ENCODE measurements at places on chromosomes 11 and 22.

DNA sequence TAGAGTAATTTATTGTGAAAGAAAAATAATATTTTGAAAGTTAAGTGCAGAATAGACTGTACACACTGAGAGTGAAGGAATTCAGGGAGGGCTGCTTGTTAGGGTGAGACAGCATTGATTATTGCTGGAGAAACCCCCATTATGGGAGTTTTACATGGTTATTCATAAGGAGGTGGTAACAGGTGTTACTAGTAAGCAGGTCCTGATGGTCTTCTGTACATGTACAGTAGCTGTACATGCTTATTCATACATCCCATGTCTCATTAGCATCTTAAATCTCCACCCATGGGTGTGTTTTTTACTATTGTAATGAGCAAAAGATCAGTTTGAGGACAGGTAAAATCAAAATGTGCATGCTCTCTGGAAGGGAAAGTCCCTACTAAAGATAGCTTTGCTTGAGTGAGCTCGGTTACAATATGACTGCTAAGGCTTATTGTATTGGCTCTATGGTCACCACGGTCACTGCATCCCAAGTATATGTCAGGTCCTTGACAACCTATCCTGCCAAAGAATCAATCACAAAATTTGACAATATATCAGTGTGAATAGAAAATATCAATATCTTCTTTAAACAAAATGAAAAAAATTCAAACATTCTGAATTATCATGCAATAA, 6.2 kb downstream of the KDM4F start:
- no peak for DNase-seq

DNA sequence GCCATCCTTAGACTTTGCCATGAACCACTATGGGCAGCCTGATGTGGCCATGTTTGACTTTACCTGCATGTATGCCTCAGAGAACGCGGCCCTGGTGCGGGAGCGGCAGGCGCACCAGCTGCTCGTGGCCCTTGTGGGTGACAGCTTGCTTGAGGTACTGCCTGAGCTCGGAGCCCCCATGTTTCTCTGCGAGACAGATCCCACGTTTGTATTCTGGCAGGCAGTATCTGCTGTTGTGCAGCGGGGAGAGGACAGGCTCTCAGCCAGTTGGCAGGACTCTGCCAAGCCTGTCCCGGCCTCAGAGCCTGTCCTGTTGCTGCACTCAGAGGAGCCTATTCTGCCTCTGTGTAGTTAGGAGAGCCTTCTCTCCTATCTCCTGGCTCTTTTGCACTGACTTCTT, 109.9 kb downstream of the MICAL2 start:
- no peak for DNase-seq

GRCh38 chr11:47464483-47464882, 15.5 kb upstream of the RAPSN start:
- no peak for DNase-seq

- peak; percentile 25 for DNase-seq
Measured at GRCh38 chr22:26429458-26430286, 612 bp downstream of the ASPHD2 start.

DNA sequence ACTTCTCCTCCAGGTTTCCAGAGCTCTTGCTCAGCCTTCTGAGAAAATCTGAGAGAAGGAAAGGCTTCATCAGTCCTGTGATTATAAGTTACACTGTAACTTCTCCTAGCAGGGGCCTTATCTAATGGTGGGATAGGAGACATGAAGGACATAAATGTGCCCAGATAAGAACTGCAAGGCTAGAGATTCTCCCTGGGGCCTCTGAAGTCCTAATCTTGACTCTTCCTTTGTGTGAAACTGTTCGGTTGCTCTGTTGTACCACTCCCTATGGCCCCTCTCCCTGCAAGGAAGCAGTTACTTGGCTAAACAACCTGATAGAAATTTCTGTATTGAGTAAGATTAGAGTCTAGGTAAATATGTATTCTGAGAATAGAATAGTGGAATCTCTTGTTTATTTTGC, 780.9 kb downstream of the ETS1 start:
- no peak for DNase-seq

- DNase-seq, result no peak
Measured at GRCh38 chr11:20102397-20102796, 57.9 kb downstream of the DBX1 start.

GRCh38 chr22:40855071-40855978, 1.1 kb downstream of the ST13 start:
- peak; percentile 22 for DNase-seq

DNA sequence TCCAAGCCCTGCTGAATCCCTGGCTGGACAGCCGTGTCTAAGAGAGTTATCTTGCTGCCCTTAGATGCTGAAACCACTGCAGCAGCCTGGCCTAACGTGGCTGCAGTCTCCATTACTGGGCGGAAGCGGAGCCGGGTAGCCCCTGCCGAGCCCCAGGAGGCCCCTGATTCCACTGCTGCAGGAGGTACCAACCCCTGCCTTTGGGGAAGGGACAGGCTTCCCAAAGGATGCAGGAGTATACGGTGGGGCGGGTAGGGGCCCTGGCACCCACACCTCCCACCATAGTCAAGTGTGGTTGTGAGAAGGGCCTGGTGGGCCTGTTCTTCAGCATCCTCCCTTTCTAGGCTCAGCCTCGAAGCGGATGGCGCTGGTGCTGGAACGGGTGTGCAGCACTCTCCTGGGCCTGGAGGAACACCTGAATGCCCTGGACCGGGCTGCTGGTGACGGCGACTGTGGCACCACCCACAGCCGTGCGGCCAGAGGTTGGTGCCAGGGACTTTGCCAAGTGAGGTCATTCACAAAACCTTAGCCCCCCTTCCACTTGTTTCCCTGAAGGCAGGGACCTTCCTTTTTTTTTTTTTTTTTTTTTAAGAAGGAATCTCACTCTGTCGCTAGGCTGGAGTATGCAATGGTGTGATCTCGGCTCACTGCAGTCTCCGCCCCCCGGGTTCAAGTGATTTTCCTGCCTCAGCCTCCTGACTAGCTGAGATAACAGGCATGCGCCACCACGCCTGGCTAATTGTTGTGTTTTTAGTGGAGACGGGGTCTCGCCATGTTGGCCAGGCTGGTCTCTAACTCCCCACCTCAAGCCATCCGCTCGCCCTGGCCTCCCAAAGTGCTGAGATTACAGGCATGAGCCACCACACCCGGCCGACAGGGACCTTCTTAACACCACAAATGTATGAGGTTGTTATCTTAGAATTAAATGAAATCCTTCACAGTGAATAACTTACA, 11.0 kb downstream of the TKFC start:
- no peak for DNase-seq

- no peak for DNase-seq
Measured at GRCh38 chr11:72718101-72718501, 34.1 kb downstream of the ARAP1 start.

DNA sequence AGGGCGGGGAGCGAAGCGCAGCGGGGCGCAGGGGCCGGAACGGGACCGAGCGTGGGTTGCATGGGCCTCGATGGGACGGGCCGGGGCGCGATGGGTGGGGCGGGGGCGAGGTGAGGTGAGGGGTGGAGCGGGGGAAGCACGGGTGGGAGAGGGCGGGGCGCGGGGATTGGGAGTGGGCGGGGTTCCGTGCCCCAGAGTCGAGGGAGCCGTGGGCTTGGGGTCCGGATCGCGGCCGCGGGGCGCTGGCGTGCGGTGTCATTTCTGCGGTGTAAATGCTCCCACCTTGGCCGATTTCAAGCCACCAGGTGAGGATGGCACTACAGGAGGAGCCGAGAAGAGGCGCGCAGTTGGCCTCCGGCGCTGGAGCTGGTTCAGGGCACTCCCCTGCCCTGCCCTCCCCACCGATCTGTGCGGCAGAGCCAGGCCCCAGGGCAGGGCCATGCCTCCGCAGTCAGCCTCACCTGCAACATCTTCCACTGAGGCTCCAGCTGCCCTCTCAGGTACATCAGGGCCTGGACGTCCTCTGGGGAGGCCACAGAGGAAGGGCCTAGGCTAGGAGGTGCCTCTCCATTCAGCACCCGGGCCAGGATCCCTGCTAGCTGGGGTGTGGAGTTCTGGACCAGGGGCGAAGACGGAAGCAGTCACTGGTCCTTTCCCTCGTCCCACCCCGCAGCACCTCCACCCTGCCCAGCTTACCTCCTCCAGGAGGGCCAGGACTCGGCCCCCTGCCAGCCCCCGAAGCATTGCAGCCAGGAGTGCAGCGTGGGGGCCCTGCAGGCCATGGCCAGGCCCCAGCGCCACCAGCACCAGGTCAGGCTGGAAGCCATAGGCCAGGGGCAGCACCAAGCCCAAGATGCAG, 620 bp upstream of the TUBGCP6 start:
- no peak for DNase-seq
